ENCODE measurements at places on chromosomes 11 and 22.

GRCh38 chr11:128580612-128581011 lies 6.7 kb downstream of the ETS1 start:
- no peaks in the 10 kb centered on the region for H3K36me3 ChIP-seq
- peak overlapping the region; percentile 64 for H3K4me3 ChIP-seq
- no peaks in the 10 kb centered on the region for H3K27me3 ChIP-seq
- peaks cover 59% of the 10 kb centered on the region for H3K4me1 ChIP-seq
- no peak for DNase-seq
- H3K27ac ChIP-seq = peak overlapping the region; percentile 97

- H3K36me3 ChIP-seq = no peaks in the 10 kb centered on the region
- no peak for DNase-seq
- peaks cover 52% of the 10 kb centered on the region for H3K4me1 ChIP-seq
- H3K27me3 ChIP-seq = no peaks in the 10 kb centered on the region
These were observed 19.0 kb upstream of the MPZL2 start for GRCh38 chr11:118283037-118283636.

- no peaks in the 10 kb centered on the region for H3K36me3 ChIP-seq
- DNase-seq = peak; percentile 10
- H3K4me3 ChIP-seq = no peak overlapping the region
- H3K27ac ChIP-seq = no peak overlapping the region
These were observed 90.8 kb upstream of the SHANK2 start for GRCh38 chr11:71342951-71343827.

GRCh38 chr22:29994943-29995342 lies 85.3 kb upstream of the HORMAD2 start:
- DNase-seq = no peak
- peak overlapping the region; percentile 25 for H3K27ac ChIP-seq
- no peak overlapping the region for H3K4me3 ChIP-seq
- H3K4me1 ChIP-seq = peaks cover 7% of the 10 kb centered on the region

GRCh38 chr11:124670732-124671131 lies 2.8 kb downstream of the SIAE start:
- H3K36me3 ChIP-seq = peaks cover 2% of the 10 kb centered on the region
- peak; percentile 61 for DNase-seq
- no peaks in the 10 kb centered on the region for H3K27me3 ChIP-seq
- peaks cover 30% of the 10 kb centered on the region for H3K4me1 ChIP-seq
- H3K4me3 ChIP-seq = no peak overlapping the region

DNA sequence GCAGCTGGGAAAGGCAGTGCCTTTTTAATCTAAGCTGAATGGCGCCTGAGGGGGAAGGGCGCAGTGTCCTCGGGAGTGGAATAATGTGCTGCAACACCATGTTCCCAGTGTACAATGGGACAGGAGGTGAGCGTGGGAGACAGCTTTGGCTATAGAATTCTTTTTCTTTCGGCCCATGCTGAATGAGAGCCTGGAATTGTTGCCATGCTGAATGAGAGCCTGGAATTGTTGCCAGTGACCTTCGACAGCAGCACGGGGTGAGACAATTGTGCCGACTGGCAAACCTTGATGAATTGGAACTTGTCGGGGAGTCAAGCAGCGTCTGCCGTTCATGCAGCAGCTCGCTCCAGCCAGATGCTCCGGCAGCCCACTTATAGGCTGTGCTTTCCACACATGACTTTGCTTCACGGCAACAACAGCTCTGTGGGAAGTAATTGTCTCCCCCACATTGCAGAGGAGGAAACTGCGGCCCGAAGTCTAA lies 141.4 kb upstream of the E2F8 start:
- H3K4me1 ChIP-seq = no peaks in the 10 kb centered on the region
- peaks cover 14% of the 10 kb centered on the region for H3K27me3 ChIP-seq
- DNase-seq = no peak
- H3K4me3 ChIP-seq = no peak overlapping the region

GRCh38 chr11:126189109-126189929 lies 22.1 kb downstream of the RPUSD4 start:
- no peaks in the 10 kb centered on the region for H3K27me3 ChIP-seq
- H3K27ac ChIP-seq = no peak overlapping the region
- H3K4me3 ChIP-seq = no peak overlapping the region
- no peaks in the 10 kb centered on the region for H3K4me1 ChIP-seq
- peaks cover 3% of the 10 kb centered on the region for H3K36me3 ChIP-seq
- DNase-seq = no peak

GRCh38 chr22:36561291-36561811 lies 32.4 kb upstream of the EIF3D start:
- H3K27me3 ChIP-seq = peaks cover 25% of the 10 kb centered on the region
- DNase-seq = no peak
- H3K4me1 ChIP-seq = no peaks in the 10 kb centered on the region

- no peaks in the 10 kb centered on the region for H3K4me1 ChIP-seq
- H3K27me3 ChIP-seq = no peaks in the 10 kb centered on the region
- no peak overlapping the region for H3K27ac ChIP-seq
- no peak for DNase-seq
- H3K36me3 ChIP-seq = no peaks in the 10 kb centered on the region
- no peak overlapping the region for H3K4me3 ChIP-seq
These were observed 213.1 kb upstream of the ZBED5 start for GRCh38 chr11:11070976-11071375.

DNA sequence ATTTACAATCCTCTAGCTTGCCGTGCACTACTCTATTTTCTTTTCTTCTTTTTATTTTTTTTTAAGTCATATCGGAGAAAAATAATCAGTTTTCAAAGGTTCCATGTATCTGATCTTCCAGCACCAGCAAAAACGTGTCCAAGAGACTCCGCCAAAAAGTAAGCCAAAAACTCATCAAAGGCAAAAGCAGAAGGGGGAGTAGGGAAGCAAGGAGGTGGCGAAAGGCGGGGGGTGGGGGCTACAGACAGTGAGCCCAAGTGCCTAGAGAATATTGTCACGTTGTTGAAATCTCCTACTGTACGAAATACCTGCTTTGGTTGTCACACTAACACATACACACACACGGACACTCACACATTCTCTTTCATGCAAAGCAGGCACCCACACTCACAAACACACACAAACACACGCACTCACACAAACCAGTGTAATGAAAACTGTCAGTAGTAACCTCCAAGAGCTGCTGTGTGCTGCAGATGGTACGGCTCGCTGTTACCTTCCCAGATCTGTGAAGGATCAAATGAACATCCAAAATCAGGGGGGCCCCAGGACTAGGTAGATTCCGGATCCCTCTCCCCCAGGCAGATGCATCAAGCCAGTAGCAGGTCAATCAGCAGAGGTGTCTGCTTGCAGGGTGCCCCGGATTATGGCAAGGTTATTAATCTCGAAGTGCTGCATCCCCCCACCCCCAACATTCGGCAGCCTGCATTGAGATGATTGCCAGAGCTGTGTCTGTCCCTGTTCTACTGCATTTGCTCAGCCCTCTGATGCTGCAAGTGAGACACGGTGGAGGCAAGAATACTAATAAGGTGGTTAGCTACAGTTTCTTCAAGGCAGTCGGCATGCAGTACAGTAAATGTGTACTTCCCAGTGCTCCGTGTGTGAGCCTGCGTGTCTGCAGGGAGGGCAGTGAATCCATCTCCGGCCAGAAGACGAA lies at the start of gene LRRC4C:
Gene LRRC4C (minus strand): TSS at position 188 of the 937 bp plus-strand sequence.
- H3K36me3 ChIP-seq = no peaks in the 10 kb centered on the region
- no peak for DNase-seq
- H3K4me3 ChIP-seq = no peak within 1 kb of the TSS

DNA sequence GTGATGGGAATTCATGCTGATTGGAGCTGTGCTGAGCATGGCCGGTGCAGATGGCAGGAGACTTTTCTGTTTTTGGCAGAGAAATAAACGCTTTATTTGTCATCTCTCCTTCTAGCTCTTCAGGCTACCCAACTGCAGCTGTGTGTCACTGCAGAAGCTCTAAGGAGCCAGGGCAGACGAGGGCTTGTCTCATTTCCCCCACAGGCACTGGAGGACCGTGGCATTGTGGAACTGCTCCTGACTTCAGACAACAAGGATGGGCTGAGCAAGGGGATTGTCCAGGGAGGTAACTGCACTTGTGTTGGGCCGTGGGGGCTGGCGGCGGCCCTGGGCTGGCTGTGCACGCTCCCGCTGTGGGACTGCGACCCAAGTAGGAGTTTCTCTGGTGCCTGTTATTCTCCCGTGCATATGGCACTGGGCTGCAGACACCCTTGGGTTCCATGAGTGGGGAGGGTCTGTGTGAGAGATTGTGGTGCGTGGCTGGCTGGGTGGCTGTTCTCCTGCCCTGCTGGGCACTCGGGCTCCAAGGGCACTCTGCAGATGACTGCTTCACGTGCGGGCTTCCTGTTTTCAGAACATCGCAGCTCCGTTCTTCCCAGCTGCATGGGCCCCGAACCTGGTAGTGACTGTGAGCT lies 27.2 kb downstream of the GLB1L2 start:
- H3K4me3 ChIP-seq = no peak overlapping the region
- H3K27ac ChIP-seq = no peak overlapping the region
- peaks cover 8% of the 10 kb centered on the region for H3K27me3 ChIP-seq
- no peak for DNase-seq
- H3K4me1 ChIP-seq = peaks cover 8% of the 10 kb centered on the region
- peaks cover 3% of the 10 kb centered on the region for H3K36me3 ChIP-seq

DNA sequence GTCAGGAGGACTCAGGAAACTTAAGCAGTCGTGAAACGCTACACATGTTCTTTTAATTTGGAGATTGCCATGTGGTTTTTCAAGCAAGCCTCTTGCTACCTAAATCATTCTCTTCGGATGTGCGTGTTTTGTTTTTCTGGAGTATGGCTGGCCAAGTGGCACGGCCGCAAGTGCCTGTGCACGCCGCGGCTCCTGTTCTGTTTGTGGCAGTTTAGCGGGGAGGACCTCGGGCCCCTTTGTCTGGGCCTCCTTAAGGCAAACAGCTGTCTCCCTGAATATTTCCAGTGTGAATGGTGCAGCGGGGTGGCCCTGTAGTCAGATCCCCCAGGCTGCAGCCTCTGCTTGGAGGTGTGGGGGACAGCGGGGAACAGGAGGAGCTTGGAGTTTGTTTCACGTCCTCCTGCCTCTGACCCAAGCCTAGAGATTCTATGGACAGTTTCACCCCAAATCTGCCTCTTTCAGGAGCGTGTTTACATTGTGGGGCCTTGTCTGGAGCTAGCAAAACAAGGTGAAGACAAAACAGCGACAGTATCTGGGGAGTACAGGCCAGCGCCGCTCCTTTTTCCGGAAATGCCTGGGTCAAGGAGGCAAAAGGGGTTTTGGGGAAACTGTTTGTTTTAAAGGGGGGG lies 1.3 kb downstream of the LRP5 start:
- H3K27ac ChIP-seq = peak overlapping the region; percentile 72
- DNase-seq = no peak
- peak overlapping the region; percentile 92 for H3K4me3 ChIP-seq
- peaks cover 13% of the 10 kb centered on the region for H3K4me1 ChIP-seq
- H3K27me3 ChIP-seq = peaks cover 2% of the 10 kb centered on the region
- no peaks in the 10 kb centered on the region for H3K36me3 ChIP-seq

- H3K27me3 ChIP-seq = peaks cover 5% of the 10 kb centered on the region
- no peak for DNase-seq
- no peaks in the 10 kb centered on the region for H3K36me3 ChIP-seq
These were observed 344.7 kb downstream of the BUD13 start for GRCh38 chr11:116427903-116428637.

DNA sequence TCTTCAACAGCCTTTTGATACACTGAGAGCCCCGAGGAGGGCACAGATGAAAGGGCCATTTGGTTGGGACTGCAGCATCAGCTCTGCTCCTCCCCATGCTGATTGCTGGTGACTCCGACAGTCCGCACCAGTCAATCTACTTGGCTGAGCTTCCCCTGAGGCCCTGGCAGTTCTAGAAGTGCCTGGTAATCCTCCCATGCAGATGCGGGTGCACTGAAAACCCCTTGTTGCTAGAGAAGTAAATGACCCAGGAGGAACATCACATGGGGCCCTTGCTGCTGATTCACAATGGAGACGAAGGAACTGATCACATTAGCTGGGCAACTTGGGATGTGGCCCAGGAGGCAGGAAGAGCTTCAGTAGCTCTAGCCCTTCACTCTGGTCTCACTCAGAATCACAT lies 35.2 kb upstream of the RIC3 start:
- DNase-seq = no peak
- no peaks in the 10 kb centered on the region for H3K36me3 ChIP-seq
- H3K4me1 ChIP-seq = no peaks in the 10 kb centered on the region

DNA sequence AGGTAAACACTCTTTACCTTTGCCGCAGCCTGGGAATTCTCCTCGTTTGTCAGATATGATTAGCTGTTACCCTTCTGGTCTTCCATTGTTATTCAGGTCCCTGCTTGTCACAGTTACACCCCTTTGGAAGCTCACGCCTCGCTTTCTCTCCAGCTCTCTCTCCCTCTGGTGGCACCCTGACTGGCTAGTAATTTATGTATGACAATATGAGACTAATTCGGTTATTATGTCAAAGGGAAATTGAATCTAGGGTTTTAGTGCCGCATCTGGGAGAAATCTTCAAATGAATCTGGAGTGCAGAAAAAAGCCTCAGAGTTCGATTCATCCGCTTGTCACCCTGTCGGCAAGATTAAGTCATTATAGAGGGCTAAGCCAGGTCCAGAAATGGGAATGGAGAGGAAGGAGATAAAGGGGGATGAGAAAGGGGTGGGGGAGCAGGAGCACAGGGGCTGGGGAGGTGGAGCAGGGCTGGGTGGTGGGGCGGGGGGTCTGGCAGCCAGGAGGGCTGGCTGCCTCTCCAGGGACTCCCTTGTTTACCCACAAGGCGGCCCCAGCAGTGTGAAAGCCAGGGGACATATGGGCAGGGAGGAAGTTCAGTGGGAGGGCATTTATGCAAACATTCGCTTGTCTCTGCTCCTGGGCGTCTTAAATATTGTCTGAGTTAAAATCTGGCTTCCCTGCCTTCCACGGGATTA lies 179.0 kb upstream of the NECTIN1 start:
- H3K4me3 ChIP-seq = no peak overlapping the region
- H3K36me3 ChIP-seq = no peaks in the 10 kb centered on the region
- no peak for DNase-seq
- H3K27me3 ChIP-seq = peaks cover 9% of the 10 kb centered on the region

DNA sequence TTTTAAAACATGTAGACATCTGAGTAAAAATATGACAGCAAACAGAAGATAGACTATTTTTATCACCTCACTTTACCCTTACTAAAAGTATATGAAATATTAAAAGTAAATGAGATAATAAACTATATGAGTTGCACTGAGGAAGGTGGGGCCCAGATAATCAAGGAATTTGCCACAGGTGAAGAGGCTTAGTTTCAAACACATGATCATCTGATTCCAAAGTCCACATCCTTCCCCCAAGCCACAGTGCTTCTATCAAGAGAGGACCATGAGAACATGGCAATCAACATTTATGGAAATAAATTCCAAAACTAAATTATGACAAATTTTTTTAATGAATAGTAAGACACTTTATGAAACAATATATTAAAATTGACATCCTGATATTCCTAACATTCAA lies 384.0 kb downstream of the DCDC1 start:
- no peak overlapping the region for H3K4me3 ChIP-seq
- no peaks in the 10 kb centered on the region for H3K27me3 ChIP-seq
- DNase-seq = no peak
- no peaks in the 10 kb centered on the region for H3K4me1 ChIP-seq
- no peak overlapping the region for H3K27ac ChIP-seq

DNA sequence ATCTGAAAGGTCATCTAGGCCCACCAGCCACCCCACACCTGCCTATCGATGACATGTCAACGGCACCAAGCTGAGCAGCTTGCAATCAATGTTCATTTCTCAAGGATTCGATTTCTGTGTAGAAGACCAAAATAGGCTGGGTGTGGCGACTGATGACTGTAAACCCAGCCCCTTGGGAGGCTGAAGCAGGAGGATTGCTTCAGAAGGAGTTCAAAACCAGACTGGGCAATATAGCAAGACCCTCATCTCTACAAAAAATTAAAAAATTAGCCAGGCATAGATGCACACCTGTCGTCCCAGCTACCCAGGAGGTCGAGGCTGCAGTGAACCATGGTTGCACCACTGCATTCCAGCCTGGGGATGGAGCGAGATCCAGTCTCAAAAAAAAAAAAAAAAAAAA lies 108.7 kb downstream of the MICAL3 start:
- no peak overlapping the region for H3K27ac ChIP-seq
- peaks cover 5% of the 10 kb centered on the region for H3K4me1 ChIP-seq
- H3K27me3 ChIP-seq = no peaks in the 10 kb centered on the region
- H3K4me3 ChIP-seq = no peak overlapping the region
- H3K36me3 ChIP-seq = peaks cover 1% of the 10 kb centered on the region

All from activated CD8-positive, alpha-beta T cell treated with anti-CD3 and anti-CD28 coated beads for 36 hours (primary cell).